ENCODE measurements at places on chromosomes 4 and X.

GRCh38 chr4:88097301-88097700 lies 61.1 kb downstream of the ABCG2 start:
- no peak for DNase-seq

GRCh38 chrX:107135049-107135964 lies 16.7 kb upstream of the RBM41 start:
- DNase-seq, result no peak

DNA sequence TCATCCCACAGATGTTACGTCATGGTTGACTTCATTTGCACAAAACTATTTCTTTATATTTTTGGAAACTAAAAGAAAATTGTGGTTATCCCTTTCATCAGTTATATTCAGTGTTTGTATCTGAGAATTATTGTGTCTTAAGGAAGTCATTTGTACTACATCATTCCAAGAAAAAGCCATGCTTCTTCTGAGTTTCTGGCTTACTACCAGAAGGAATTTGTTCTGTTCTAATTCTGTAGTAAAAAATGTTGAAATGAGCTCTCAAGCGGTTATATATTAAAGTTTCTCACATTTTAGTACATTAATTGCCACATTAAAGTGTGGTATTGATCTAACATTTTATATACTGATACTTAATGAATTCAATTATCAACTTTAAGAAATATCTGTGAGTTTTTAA lies 1844.5 kb downstream of the PCDH7 start:
- no peak for DNase-seq

GRCh38 chrX:96692454-96692853 lies 7.8 kb downstream of the DIAPH2 start:
- no peak for DNase-seq

GRCh38 chrX:136880003-136880451 lies 498 bp downstream of the RBMX start:
- no peak for DNase-seq

DNA sequence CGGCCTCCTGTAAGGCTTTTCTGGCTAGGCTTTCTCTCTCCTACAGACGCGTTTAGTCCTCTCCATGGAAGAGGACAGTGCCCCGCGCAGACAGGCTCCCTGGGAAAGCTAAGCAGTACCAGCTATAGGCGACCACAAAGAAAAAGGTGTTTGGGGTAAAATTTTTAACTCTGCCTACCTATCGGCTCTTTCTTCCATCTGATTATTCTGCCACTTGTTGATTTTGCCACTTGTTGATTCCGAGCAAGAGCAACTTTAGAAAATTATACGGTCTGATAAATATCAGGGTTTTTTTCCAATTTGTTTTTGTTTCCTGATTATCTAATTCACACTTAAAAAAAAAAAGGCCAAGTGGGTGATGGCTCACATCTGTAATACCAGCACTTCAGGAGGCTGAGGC lies 1600.5 kb upstream of the TENM3 start:
- DNase-seq, result no peak

GRCh38 chrX:17759990-17760389 lies 22.7 kb downstream of the SCML1 start:
- DNase-seq, result no peak

DNA sequence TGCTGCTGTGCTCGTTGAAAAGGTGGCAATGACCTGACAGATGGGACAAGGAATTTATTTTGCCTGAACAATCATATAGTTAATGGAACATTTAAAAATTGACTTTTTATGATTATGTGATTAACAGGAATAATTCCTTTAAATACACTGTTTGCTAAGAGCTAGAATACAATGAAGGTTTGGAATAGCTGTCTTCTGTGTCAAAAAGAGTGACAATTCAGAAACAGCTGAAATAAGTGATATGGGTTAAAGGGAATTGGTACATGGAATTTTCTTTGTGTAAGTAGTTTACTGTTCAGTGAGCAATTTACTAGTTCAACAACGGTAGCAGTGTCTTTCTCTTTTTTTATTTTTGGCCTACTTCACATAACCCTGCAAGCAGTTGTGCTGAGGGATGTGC lies 1083.5 kb upstream of the GRID2 start:
- no peak for DNase-seq

DNA sequence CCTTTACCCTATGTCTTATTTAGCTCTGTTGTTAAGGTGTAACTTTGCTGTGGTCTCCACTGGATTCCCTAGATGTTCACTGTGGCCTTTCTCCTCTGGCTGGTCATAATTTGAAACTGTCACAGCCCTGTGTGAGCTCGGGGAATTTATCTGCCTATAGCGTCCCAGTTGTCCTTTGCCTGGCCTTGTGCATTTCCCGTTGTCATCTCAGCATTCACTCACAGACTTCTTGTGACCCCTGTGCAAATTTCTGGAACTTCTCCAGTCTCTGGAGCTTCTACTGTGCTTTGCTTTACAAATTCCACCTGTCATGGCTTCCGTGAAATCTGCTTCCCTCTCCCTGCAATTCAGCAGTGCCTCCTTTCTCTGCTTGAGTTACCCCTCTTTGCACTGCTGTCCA lies 106.7 kb downstream of the WWC2 start:
- DNase-seq, result no peak

- no peak for DNase-seq
These were observed 43.2 kb downstream of the ASMT start for GRCh38 chrX:1658071-1658491.

DNA sequence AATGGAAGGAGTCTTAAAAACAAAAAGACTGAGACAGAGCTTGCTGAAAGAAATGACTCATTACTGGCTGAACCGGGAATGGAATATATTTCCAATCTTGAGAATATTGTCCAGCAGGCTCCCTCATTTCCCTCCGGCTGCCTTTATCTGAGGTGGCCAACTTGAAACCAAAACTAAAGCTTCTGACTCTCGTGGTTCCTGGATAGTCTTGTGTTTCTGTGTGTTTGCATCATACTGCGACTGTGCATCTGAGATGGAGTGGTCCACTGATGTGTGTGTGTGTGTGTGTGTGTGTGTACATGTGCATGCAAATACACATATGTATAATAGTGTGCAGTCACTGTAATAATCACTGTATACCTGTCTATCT lies 145.6 kb upstream of the SCML1 start:
- no peak for DNase-seq

- DNase-seq, result no peak
These were observed 62.8 kb upstream of the GRIA3 start for GRCh38 chrX:123121241-123121640.

GRCh38 chrX:672931-673330 lies 42.3 kb downstream of the SHOX start:
- no peak for DNase-seq

DNA sequence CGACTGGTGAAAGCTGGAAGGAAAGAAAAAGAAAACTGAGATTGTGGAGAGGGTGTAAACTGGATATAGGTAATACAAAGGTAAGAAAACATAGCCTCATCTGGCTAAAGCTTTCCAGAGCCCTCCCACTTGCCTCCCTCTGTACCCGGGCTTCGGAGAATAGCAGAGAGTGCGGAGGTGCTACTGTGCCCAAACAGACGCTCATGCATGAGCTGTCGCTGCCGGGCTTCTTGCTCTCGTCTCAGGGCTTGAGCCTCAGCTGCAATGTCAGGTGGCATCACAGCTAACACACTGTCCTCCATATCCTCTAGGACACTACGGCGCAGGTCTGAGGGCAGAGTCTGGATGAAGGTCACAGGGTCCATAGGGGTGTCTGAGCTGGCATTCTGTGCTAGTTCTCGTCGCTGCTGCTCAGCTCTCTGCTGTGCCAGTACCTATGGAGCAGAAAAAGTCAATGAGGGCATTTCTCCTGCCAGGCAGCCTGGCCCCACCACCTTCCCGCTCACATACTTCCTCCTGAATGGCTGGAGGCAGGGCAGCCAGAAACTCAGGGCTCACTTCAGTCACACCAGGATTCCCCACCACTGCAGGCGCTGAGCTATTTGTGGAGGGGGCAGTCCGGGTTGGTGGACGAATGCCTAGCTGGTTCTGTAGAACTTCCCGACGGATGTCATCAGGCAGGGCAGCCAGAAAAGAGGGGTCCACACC lies 116.7 kb upstream of the HSD17B10 start:
- DNase-seq, result no peak

- DNase-seq, result no peak
These were observed 107.1 kb downstream of the TMEM131L start for GRCh38 chr4:153573221-153573620.

GRCh38 chr4:90585961-90586360 lies 458.8 kb downstream of the CCSER1 start:
- no peak for DNase-seq
